ENCODE measurements at places on chromosomes 1 and 21. TPM values are rescaled to one million over a fixed set of nuclear protein-coding genes. Genes with fewer than 3 reads are reported as not detected.

SKI gene
- total RNA-seq, result 89.6 TPM

ITLN1 gene
- total RNA-seq, result 295 TPM

FAM72B gene
- total RNA-seq, result 0.55 TPM

PDZK1 gene
- total RNA-seq, result 0.67 TPM

PLA2G2A gene
- total RNA-seq, result 19.7 TPM

C4BPB gene
- 6.6 TPM for total RNA-seq

TDRD10 gene
- total RNA-seq, result 21.7 TPM

SPRR2D gene
- total RNA-seq, result not detected

TRAF5 gene
- total RNA-seq, result 9.8 TPM

FCRLA gene
- total RNA-seq, result 0.32 TPM

GPR37L1 gene
- total RNA-seq, result 0.06 TPM

SPATA46 gene
- not detected for total RNA-seq

EXTL1 gene
- 0.49 TPM for total RNA-seq

FMO5 gene
- total RNA-seq, result 95.9 TPM

LRRC71 gene
- 0.26 TPM for total RNA-seq

KRTAP10-1 gene
- not detected for total RNA-seq

APP gene
- 480 TPM for total RNA-seq

CYYR1 gene
- 51.3 TPM for total RNA-seq

CFAP107 gene
- not detected for total RNA-seq

NTRK1 gene
- total RNA-seq, result 1.2 TPM

DCST2 gene
- 1.5 TPM for total RNA-seq

RCSD1 gene
- total RNA-seq, result 14.8 TPM

VHLL gene
- total RNA-seq, result not detected

CD1B gene
- 0.61 TPM for total RNA-seq

LDLRAD2 gene
- 0.38 TPM for total RNA-seq

GPR161 gene
- total RNA-seq, result 14.5 TPM

PLPP3 gene
- 124 TPM for total RNA-seq

CRB1 gene
- total RNA-seq, result 0.46 TPM

RORC gene
- total RNA-seq, result 16.4 TPM

TCHH gene
- 0.20 TPM for total RNA-seq

ECM1 gene
- total RNA-seq, result 15.5 TPM

SPRR5 gene
- total RNA-seq, result not detected

PLA2G2D gene
- total RNA-seq, result not detected

CNR2 gene
- 0.06 TPM for total RNA-seq

ATP6V1G3 gene
- not detected for total RNA-seq

LDLRAP1 gene
- total RNA-seq, result 35.1 TPM

S100A2 gene
- 5.6 TPM for total RNA-seq

RHD gene
- not detected for total RNA-seq

PER3 gene
- total RNA-seq, result 47.1 TPM

FOXO6 gene
- 0.43 TPM for total RNA-seq

FCRLB gene
- 2.0 TPM for total RNA-seq

SMYD2 gene
- 39.8 TPM for total RNA-seq

TMEM269 gene
- not detected for total RNA-seq

SH2D1B gene
- 1.9 TPM for total RNA-seq
